T-cell (primary cell): ENCODE measurements at places on chromosomes 5 and 9. TPM values are rescaled to one million over a fixed set of nuclear protein-coding genes. Genes with fewer than 3 reads are reported as not detected.

Gene KIF4B
- not detected for total RNA-seq

Gene TRIM14
- 85.3 TPM for total RNA-seq

Gene BRINP1
- not detected for total RNA-seq

Gene SV2C
- total RNA-seq = 0.03 TPM

- H3K4me3 ChIP-seq = no peak overlapping the region
- peaks cover 31% of the 10 kb centered on the region for H3K36me3 ChIP-seq
- no peaks in the 10 kb centered on the region for H3K4me1 ChIP-seq
These were observed 15.4 kb downstream of the POC5 start for GRCh38 chr5:75701856-75702255.

- no peak overlapping the region for H3K4me3 ChIP-seq
- H3K27me3 ChIP-seq = no peaks in the 10 kb centered on the region
- no peak for DNase-seq
- no peak overlapping the region for H3K27ac ChIP-seq
- no peaks in the 10 kb centered on the region for H3K36me3 ChIP-seq
These were observed 69.7 kb upstream of the DAPK1 start for GRCh38 chr9:87427851-87428506.

DNA sequence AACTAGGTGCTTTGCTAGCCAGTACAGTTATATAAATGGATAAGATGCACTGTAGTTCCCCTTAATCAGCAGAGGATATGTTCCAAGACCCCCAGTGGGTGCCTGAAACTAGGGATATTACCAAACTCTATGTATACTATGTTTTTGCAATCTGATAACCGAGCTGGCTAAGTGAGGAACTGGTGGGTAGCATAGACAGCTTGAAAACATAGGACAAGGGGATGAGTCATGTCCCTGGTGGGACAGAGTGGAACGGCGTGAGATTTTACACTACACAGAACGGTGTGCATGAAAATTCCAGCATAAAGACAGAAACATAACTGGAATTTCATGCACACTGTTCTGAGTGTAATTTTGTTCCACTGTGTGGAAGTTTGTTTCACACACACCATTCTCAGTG, 86.9 kb downstream of the BASP1 start:
- DNase-seq = no peak
- no peak overlapping the region for H3K27ac ChIP-seq
- no peaks in the 10 kb centered on the region for H3K4me1 ChIP-seq
- H3K27me3 ChIP-seq = no peaks in the 10 kb centered on the region
- H3K36me3 ChIP-seq = no peaks in the 10 kb centered on the region
- H3K4me3 ChIP-seq = no peak overlapping the region

DNA sequence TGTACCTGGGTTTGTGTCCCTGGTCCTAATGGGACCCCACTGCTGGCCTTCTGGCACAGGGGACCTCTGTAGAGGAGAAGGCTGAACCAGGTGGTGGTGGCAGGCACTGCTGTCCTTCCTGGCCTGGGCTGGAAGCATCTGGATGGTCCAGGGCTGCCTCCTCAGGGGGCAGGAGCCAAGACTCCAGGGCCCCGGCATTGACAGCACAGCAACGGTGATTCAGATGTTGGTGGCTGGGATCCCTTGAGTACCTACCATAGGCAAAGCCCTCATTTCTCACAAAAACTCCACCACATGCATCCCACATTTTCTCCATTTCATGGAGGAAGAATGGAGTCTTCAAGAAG, 15.0 kb downstream of the FGD3 start:
- H3K36me3 ChIP-seq = peaks cover 7% of the 10 kb centered on the region
- no peak overlapping the region for H3K4me3 ChIP-seq
- H3K4me1 ChIP-seq = peaks cover 15% of the 10 kb centered on the region

DNA sequence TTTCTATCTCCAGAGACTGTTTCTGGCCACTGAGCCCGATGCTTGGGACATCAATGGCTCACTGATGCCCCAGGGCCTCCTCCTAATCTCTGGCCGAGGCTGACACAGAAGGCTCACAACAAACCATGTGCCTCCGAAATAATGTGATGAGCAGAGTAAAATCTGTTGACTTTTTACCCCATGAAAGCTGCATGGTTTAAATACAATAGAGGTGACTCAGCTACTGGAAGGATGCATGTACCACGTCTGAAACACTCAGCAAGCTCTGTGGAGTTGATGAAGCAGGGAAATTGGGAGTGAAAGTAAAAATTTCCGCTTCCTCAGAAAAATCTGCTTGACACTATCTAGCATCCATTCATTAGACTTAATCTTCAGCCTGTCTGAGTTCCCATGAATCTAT, 111.1 kb upstream of the EQTN start:
- H3K27me3 ChIP-seq = no peaks in the 10 kb centered on the region
- no peaks in the 10 kb centered on the region for H3K4me1 ChIP-seq
- H3K36me3 ChIP-seq = no peaks in the 10 kb centered on the region

DNA sequence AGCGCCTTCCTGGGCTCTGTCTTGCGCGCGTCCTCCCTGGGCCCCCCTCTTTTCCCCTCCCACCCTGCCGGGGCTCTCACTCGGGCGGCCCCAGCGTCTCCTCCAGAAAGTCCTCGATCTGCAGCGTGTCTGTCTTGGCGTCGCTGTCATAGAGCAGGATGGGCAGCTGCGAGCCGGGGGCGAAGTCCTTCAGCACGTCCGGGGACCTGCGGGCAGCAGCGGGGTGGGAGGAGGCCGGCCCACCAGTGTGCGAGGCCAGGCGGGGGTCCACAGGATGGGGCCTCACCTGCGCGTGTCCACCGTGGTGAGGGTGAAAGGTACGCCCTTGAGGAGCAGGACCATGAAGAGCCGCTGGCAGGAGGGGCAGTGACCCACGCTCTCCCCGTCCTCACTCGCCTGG, 1.0 kb downstream of the CLIC3 start:
- peaks cover 22% of the 10 kb centered on the region for H3K4me1 ChIP-seq
- no peak overlapping the region for H3K27ac ChIP-seq
- no peaks in the 10 kb centered on the region for H3K27me3 ChIP-seq
- DNase-seq = no peak
- H3K4me3 ChIP-seq = no peak overlapping the region

DNA sequence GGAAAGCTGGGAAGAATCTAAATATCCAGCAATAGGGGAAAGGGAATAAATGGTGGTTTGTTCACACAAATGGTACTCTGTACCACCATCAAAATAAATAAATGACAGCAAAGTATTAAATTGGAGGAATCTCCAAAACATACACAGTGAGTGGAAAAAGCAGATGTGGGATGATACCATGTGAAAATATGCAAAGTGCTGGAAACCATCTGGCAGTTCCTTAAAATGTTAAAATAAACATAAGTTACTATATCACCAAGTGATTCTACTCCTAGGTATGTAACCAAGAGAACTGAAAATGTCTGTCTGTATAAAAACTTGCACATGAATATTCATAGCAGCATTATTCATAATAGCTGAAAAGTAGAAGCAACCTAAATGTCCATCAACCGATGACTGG, 41.9 kb upstream of the TEX48 start:
- H3K27me3 ChIP-seq = no peaks in the 10 kb centered on the region
- DNase-seq = no peak
- peaks cover 20% of the 10 kb centered on the region for H3K4me1 ChIP-seq
- H3K36me3 ChIP-seq = no peaks in the 10 kb centered on the region

DNA sequence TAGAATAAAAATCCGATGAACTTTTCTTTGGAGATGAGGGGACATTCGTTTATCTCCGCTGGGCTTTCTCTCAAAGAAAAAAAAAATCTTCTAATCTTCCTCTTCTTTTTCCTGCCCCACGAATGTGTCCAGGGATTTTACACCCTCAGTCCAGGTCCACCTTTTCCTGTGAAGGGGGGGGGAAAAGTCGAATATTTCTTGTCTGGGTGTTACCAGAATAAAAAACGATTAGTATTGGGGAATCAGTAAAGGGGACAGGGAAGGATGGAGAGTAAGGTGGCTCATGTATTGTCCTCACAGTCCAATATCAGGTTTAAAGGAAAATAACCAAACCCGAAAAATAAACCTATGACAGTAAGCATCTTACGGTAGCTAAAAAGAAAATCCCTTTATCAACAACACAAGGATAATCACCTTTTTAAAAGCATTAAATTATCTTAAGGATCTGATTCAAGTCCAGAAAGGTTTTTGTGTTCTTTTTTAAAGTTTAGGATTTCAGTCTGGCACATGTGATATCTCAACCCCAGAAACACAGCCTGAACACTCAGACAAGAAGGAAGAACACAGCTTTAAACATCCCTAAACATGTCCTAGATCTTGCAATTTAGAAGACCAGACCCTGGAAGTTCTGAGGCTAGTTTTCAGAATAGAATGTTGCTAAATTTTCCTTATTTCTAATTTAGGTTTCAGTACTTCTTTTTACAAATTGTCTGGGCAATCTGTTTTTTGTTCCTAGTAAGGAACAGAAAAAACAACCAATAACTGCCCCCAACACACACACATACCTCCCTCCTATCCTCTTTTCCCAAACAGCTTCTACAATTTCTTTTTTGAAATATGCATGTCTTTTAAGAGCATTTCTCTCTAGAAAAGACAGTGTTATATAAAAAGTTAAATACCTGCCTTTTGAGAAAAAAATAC, 1.2 kb downstream of the ZNF608 start:
- H3K4me1 ChIP-seq = peaks cover 9% of the 10 kb centered on the region
- no peak overlapping the region for H3K4me3 ChIP-seq
- H3K27me3 ChIP-seq = no peaks in the 10 kb centered on the region
- H3K27ac ChIP-seq = no peak overlapping the region

DNA sequence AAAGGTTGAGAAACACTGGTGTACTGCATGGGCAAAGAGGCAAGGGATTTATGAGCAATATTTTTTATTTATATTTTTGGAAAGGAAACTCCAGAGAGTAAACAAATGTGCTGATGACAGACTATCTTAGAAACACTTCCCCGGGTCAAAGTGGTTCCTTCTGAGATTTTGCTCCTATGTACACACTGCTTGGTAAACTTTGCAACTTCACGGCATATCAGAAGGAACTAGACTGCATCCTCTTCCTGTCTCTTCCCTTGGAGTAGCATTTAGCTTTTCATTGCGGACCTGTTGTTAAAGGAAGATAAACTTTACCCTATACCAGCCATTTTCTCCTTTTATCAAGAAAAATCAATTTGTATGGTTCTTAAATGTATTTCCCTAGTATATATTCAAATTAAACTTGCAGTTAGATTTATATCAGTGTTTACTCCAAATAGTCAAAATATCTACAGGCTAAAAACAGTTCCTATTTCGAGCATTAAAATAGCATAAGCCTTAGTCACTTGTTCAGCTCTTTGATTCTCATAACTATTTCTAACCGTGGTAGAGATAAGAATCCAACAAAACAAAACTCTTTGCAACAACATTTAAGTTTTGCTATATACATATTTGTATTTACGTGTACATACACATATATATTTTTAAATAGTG, 48.0 kb upstream of the LRRC19 start:
- H3K27me3 ChIP-seq = no peaks in the 10 kb centered on the region
- peaks cover 2% of the 10 kb centered on the region for H3K36me3 ChIP-seq
- H3K27ac ChIP-seq = no peak overlapping the region
- no peaks in the 10 kb centered on the region for H3K4me1 ChIP-seq
- DNase-seq = no peak

GRCh38 chr9:94176608-94177007, 82.5 kb upstream of the ZNF169 start:
- no peak overlapping the region for H3K27ac ChIP-seq
- peaks cover 16% of the 10 kb centered on the region for H3K4me1 ChIP-seq
- H3K27me3 ChIP-seq = no peaks in the 10 kb centered on the region
- H3K36me3 ChIP-seq = peaks cover 35% of the 10 kb centered on the region
- no peak for DNase-seq
- H3K4me3 ChIP-seq = no peak overlapping the region

DNA sequence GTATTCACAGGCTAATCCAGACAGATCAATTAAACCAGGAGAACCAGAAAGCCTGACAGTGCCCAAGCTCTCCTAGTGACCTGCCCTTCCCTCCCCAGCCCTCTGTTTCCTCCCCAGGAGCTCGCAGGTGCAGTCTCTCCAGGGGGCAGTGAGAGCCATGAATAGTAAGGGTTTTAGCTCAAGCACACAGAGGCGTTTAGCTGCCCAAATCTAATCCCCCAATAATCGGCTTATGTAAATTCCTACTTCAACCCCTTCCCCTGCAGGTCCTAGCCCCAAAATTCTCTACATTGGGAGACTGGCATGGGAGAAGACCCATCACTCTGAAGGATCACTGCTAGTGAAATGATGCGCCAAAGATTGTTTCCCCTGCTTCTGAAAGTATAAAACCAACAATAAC, 10.5 kb upstream of the TAL2 start:
- H3K4me1 ChIP-seq = peaks cover 10% of the 10 kb centered on the region
- H3K27ac ChIP-seq = no peak overlapping the region
- no peak for DNase-seq
- peaks cover 21% of the 10 kb centered on the region for H3K27me3 ChIP-seq
- H3K36me3 ChIP-seq = no peaks in the 10 kb centered on the region
- no peak overlapping the region for H3K4me3 ChIP-seq

- no peaks in the 10 kb centered on the region for H3K27me3 ChIP-seq
- no peaks in the 10 kb centered on the region for H3K36me3 ChIP-seq
- H3K27ac ChIP-seq = no peak overlapping the region
- H3K4me3 ChIP-seq = no peak overlapping the region
- H3K4me1 ChIP-seq = no peaks in the 10 kb centered on the region
These were observed 484.6 kb upstream of the PIK3R1 start for GRCh38 chr5:67730917-67731474.

DNA sequence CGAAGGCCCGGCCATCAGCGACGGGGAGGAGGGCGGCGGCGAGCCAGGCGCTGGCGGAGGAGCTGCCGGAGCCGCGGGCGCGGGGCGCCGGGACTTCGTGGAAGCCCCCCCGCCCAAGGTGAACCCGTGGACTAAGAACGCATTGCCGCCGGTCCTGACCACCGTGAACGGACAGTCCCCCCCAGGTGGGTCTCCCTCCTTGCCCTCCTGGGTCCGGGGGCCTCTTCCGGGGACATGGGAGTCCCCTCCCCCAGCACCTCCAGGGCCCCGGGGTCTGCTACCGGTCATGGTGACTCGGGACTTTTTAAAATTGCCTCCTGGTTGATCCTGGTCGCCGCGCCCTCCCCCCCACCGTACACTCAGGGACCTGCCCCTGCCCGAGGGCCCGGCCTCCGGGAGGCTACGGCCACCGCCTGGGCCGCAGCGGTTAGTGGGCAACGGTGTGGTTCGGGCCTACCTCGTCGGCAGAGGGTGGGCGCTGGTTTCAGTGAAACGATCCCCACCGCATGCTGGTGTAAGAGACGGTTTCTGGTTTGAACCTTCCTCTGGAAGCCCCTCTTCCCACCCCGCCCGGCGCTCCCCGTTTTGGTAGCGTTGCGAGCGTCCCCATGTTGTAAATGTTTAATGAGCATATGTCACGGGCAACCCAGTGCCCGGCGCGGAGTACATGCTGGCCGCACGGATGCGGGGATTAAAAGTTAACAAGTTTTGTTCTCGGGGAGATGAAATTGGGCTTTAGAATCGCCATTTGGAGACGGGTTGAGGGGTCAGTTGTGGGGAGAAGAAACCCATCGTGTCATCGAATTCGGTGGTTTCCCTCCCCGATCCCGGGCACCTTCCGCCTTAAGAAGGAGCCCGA, 1.1 kb downstream of the LARP1 start:
- no peaks in the 10 kb centered on the region for H3K27me3 ChIP-seq
- H3K4me1 ChIP-seq = peaks cover 34% of the 10 kb centered on the region
- peak overlapping the region; percentile 66 for H3K27ac ChIP-seq

DNA sequence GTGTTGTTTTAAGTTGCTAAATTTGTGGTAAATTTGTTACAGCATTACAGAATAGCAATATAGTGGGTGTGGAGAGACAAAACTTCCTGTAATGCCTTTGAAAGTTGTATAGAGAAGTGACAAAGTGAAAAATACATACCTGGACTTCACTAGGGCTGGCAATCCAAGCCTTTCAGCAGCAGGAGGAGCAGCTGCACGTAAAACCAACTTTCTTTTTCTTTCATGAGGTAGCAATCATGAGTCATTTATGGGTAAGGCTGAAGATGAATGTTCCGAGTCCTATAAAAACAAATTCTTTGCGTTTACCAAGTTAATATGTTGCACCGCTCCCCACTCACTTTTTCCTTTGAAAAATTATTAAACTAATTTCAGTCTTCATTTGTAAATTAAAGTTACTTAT, 1138.2 kb downstream of the TAF11L14 start:
- H3K36me3 ChIP-seq = no peaks in the 10 kb centered on the region
- no peaks in the 10 kb centered on the region for H3K4me1 ChIP-seq
- H3K27me3 ChIP-seq = no peaks in the 10 kb centered on the region
- DNase-seq = no peak
